ENCODE measurements at places on chromosomes 2 and 18.

- DNase-seq, result no peak
Observed at GRCh38 chr2:201128033-201128432, 12.1 kb downstream of the CFLAR start.

- no peak for DNase-seq
Observed at GRCh38 chr2:64311948-64312621, 141.9 kb upstream of the LGALSL start.

- DNase-seq, result no peak
Observed at GRCh38 chr2:16625201-16625729, 40.4 kb downstream of the CYRIA start.

DNA sequence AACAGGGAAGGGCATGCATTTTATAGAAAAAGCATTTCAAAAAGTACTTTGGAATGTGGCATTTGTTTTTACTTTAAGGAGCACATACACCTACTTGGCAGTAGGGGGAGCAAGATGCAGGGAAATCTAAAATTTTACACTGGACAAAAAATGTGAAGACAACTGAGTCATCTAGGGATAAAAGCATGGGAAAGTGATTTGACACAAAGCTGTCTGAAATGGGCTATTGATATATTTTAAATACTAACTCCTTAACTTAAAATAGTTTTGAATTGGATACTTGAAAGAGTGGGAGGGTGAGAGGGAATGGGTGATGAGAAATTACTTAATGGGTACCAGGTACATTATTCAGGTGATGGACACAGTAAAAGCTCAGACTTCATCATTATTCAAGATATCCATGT is 15.8 kb downstream of the TMEM200C start:
- no peak for DNase-seq

GRCh38 chr2:47251404-47251675 is 96.2 kb upstream of the STPG4 start:
- no peak for DNase-seq

DNA sequence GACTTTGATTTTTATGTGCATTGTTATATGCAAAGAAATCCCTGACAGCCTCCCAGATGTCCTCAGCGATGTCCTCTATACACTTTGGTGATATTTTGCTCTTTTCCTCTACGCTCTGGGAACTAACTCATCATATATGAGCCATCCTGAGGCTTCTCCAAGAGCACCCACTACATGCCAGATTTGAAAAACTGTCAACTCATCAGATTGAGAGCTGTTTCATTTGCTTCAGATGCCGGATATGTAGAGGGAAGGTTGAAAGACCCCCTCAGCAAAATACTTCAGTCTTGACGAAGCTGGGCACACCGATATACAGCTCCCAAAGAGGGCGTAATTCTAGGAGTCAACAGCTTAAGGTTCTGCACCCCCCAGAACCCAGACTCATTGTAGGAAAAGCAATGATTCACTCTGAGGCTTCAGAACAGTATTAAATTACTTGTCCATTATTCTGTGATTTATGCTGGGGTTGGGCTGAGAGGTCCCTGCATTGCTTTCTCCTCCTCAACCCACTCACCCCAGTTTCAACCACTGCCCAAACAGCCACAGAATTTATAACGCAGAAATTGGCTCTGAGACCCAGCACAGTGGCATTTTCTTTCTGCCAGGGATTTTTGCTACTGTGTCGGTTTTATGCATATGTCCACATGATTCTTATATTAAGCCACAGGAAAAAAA is 341.8 kb downstream of the ALK start:
- no peak for DNase-seq

DNA sequence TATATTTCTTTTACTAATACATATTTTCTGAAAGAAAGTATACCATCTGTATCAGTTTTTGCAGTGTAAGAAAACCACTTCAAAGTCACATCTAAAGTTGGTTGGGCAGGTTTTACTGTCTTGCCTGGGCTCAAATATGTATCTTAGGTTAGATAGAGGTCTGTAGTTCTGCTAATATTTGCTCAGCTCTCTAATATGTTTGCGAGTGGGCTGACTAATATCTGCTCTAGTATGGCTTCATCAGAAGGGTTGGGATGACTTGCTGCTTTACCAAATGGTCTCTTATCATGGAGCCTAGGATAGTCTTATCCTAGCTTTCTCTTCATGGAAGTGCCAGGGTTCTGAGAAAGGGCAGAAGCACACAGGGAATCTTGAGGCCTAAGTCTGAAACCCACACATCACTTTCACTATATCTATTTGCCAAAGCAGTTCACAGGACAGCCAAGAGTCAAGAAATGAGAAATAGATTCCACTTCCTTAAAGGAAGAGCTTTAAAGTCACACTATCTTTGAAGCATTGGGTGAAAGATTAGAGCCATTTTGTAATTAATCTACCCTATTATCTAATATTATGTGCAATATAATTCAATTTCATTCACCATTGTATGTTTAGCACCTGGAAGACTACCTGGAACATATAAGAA is 610.0 kb downstream of the KCNJ3 start:
- no peak for DNase-seq

DNA sequence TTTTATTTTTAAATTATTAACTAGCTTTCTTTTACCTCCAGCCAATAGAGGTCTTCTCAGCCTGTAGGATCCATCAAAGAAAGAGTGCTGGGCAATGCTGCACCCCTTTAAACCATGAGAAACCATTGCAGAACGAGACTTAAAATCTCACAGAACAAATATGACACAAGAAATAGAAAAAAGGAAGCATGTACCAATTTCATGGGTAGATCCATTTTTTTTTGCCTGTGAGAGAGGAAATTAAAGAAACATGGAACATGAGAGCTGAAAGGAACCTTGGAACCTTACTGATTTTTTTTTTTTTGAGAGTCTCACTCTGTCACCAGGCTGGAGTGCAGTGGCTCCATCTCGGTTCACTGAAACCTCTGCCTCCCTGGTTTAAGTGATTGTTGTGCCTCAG is 14.0 kb downstream of the HRH4 start:
- DNase-seq, result no peak

- DNase-seq, result no peak
Observed at GRCh38 chr18:24016643-24017042, 2.1 kb downstream of the TTC39C start.

DNA sequence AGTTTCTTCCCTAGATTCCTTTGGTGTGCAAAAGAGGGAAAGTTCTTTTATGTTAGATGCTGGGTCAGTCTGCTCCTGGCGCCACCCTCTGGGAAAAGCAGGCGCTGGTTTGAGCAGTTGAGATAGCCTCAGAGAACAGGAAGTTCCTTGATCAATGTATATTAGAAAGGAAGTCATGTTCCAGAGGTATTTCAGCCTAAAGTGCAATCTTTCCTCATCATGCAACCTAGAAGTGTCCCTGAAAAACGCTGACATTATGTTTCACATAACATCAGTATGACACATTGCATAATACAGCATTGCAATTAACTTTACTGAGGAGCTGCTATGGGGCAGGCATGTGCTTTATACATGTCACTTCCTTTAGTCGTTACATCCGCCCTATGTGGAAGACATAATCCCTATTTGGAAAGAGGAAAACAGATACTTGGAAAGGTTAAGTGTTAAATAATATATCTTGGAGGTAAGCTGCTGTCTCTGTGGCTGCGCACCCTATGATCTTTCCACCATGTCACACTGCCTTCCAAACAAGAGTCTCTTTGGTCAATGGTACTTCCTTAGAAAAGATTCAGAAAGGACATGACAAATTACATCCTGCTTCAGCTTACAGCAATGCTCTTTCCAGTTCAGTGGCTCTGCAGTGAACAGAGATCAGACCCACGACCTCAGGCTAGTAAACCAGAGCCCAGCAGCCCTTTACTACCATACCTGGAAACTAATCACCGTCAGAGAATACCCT is 369.7 kb downstream of the RAD51AP2 start:
- DNase-seq, result peak; percentile 57

DNA sequence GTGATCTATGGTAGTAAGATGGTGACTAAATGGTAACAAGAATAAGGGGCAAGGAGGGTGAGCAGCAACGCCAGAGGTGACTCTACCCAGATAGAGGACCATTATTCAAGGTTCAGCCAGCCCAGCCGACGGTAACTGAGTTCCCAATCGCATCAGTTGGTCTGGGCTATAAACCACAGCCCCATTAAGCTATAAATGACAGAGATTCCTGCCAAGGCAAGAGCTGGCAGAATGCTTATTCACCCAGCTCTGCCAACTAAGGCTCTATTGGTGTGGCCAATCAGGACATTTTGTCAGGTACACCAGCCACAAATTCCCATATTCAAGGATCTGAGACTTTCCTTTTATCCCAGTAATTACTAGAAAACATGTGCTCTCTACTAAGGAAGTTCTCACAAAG is 3.6 kb downstream of the CHN1 start:
- DNase-seq, result no peak

- DNase-seq, result peak; percentile 44
Observed at GRCh38 chr2:9002637-9003365, 683 bp downstream of the MBOAT2 start.

GRCh38 chr2:46439582-46439981 is 39.8 kb upstream of the TMEM247 start:
- DNase-seq, result no peak
